ENCODE measurements at places on chromosomes 12 and 14.

- DNase-seq: no peak
Observed at GRCh38 chr14:105376521-105377440, 21.6 kb upstream of the TEX22 start.

GRCh38 chr12:4421590-4422031 lies 24.0 kb downstream of the FGF6 start:
- DNase-seq: peak; percentile 81

GRCh38 chr14:64773577-64773976 lies 69.4 kb downstream of the PLEKHG3 start:
- DNase-seq: no peak

GRCh38 chr14:105196265-105196960 lies 15.3 kb upstream of the NUDT14 start:
- DNase-seq: no peak

DNA sequence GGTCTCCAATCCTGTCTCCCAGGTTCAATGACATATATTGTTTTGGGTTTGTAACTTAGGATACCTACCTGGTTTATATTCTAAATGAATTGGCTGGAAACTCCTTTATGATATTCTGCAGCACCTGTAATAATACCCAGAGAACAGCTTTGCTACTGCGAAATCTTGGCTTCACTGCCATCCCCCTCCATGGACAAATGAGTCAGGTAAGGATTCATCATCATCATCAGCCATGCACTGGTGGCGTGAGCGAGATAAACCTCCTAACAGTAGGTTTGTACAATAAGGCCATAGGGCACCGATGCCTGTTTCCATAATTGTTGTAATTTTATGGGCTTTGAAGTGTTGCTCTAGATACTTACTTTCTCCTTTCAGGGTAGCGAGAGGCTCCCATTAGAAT lies 10.7 kb downstream of the DDX47 start:
- no peak for DNase-seq

All from suppressor macrophage treated with lipopolysaccharide for 4 hours (primary cell).